Smooth muscle cell of the coronary artery (primary cell): ENCODE measurements at places on chromosomes 6 and 20. TPM values are rescaled to one million over a fixed set of nuclear protein-coding genes. Genes with fewer than 3 reads are reported as not detected.

C20orf202 gene
- not detected in 2 replicates for total RNA-seq

ZC2HC1B gene
- not detected in 2 replicates for total RNA-seq

CNBD2 gene
- 1.1 and 1.7 TPM in 2 replicates for total RNA-seq

LINC00237 gene
- not detected in 2 replicates for total RNA-seq

CDSN gene
- total RNA-seq = not detected in 2 replicates

NEDD9 gene
- total RNA-seq = 2.6 and 17.1 TPM in 2 replicates

GRM1 gene
- total RNA-seq = under 0.01 TPM in 2 replicates

SLCO4A1 gene
- total RNA-seq = 0.35 TPM in 1 of 2 replicates, not detected in the other

FILIP1 gene
- total RNA-seq = 0.35 and 0.45 TPM in 2 replicates

HCRTR2 gene
- total RNA-seq = not detected in 2 replicates

TMEM244 gene
- not detected in 2 replicates for total RNA-seq

CENPW gene
- 6.8 and 7.9 TPM in 2 replicates for total RNA-seq

ESR1 gene
- 0.83 and 4.6 TPM in 2 replicates for total RNA-seq

TCP11 gene
- total RNA-seq = 0.15 TPM in 1 of 2 replicates, not detected in the other

CRISP2 gene
- not detected in 2 replicates for total RNA-seq

SLC22A2 gene
- 0.15 TPM in 1 of 2 replicates, not detected in the other for total RNA-seq

EYS gene
- under 0.01 TPM in 1 of 2 replicates, not detected in the other for total RNA-seq

SLC17A2 gene
- not detected in 2 replicates for total RNA-seq

C20orf141 gene
- not detected in 2 replicates for total RNA-seq

PDE7B gene
- 5.5 and 51.8 TPM in 2 replicates for total RNA-seq

C2 gene
- total RNA-seq = 0.90 and 26.7 TPM in 2 replicates

RSPO4 gene
- total RNA-seq = not detected in 2 replicates

UNC93A gene
- total RNA-seq = not detected in 2 replicates

CST5 gene
- total RNA-seq = not detected in 2 replicates

C6orf15 gene
- 0.08 TPM in 1 of 2 replicates, not detected in the other for total RNA-seq

IRF4 gene
- 0.12 TPM in 1 of 2 replicates, not detected in the other for total RNA-seq
